Kidney (tissue), 22 donors: ENCODE measurements at places on chromosomes 2 and 18. TPM values are rescaled to one million over a fixed set of nuclear protein-coding genes. Genes with fewer than 3 reads are reported as not detected.

DNA sequence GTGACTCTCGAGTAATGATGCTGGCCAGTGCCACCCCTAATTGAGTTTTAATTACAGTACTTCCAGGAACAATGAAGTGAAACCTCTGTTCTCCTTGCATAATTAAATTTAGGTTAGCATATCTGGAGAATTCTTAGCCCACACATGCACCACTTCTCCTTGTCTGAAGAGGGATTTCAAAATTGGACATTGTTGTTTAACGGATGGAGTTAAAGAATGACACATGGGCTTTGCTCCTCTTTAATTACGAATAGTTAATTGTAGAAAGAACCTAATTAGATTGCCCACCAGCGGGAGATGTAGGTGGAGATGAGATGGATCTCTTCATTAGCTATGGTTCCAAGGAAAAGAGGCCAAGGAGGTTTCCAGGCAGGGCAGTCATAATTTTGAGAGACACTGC is 33.1 kb upstream of the EN1 start:
- no peak for DNase-seq
- no peaks in the 10 kb centered on the region for H3K27me3 ChIP-seq
- no peak overlapping the region for H3K4me3 ChIP-seq
- no peaks in the 10 kb centered on the region for H3K36me3 ChIP-seq

The RPRM gene
- total RNA-seq = 0.16 TPM

- H3K4me3 ChIP-seq = no peak overlapping the region
- no peak for DNase-seq
- H3K36me3 ChIP-seq = no peaks in the 10 kb centered on the region
- no peaks in the 10 kb centered on the region for H3K27me3 ChIP-seq
These were observed 49.8 kb downstream of the PLB1 start for GRCh38 chr2:28545590-28546200.

DNA sequence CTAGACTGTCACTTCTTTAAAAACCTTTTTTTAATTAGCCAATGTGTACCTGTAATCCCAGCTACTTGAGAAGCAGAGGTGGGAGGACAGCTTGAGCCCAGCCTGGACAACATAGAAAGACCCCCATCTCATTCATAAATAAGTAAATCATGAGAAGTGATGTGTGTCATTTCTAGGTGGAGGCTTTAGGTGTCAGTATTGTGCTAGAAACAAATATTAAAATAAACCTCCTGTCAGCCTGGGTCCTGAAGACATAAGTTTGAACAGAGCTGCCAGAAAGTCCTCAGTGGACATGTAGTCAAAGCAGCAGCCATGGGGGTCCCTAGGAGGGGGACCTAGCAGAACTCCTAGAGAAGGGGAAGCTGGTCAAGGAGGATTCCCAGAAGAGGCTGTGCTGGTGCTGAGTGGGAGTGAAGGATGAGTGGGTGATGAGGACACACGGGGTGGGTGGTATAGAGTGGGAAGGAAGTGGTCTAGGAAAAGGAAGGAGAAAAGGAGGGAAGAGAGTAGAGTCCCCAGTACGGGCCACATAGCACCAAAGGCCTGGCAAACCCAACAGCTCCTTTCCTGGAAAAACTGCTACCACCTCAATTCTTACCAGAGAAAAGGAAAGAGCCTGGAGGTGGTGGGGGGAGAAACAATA is 316.6 kb upstream of the NCKAP5 start:
- DNase-seq = no peak
- H3K27me3 ChIP-seq = no peaks in the 10 kb centered on the region
- H3K4me3 ChIP-seq = no peak overlapping the region
- no peaks in the 10 kb centered on the region for H3K4me1 ChIP-seq
- H3K27ac ChIP-seq = no peak overlapping the region

The ITPRIPL1 gene
- 1.2 TPM for total RNA-seq

- no peaks in the 10 kb centered on the region for H3K27me3 ChIP-seq
- peaks cover 3% of the 10 kb centered on the region for H3K36me3 ChIP-seq
- H3K4me3 ChIP-seq = peak overlapping the region; percentile 88
- H3K4me1 ChIP-seq = peaks cover 4% of the 10 kb centered on the region
- H3K27ac ChIP-seq = no peak overlapping the region
- no peak for DNase-seq
These were observed 1.0 kb downstream of the DARS1 start for GRCh38 chr2:135984199-135985017.

GRCh38 chr2:84033347-84033974 is 425.6 kb downstream of the SUCLG1 start:
- no peaks in the 10 kb centered on the region for H3K4me1 ChIP-seq
- no peaks in the 10 kb centered on the region for H3K27me3 ChIP-seq
- H3K27ac ChIP-seq = no peak overlapping the region
- no peaks in the 10 kb centered on the region for H3K36me3 ChIP-seq
- DNase-seq = no peak

DNA sequence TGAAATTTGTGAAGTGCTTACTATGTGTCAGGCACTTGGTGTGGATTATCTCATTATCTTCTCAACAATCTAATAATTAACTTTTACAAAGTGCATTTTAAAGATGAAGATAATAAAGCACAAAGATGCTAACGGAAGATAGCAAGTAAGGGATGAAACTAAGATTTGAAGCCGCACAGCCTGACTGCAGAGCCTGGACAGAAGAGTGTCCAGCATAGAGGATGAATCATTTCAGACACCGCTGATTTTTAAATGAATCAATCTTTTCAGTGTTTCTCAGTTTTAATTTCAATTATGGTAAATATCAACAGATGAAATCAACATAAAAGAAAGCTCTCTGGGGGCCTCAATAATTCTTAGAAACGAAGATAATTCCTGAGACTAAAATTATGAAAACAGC is 24.5 kb upstream of the STAM2 start:
- no peak for DNase-seq
- H3K4me1 ChIP-seq = no peaks in the 10 kb centered on the region
- no peak overlapping the region for H3K27ac ChIP-seq
- no peaks in the 10 kb centered on the region for H3K27me3 ChIP-seq
- no peaks in the 10 kb centered on the region for H3K36me3 ChIP-seq
- no peak overlapping the region for H3K4me3 ChIP-seq

The ALLC gene
- not detected for total RNA-seq

DNA sequence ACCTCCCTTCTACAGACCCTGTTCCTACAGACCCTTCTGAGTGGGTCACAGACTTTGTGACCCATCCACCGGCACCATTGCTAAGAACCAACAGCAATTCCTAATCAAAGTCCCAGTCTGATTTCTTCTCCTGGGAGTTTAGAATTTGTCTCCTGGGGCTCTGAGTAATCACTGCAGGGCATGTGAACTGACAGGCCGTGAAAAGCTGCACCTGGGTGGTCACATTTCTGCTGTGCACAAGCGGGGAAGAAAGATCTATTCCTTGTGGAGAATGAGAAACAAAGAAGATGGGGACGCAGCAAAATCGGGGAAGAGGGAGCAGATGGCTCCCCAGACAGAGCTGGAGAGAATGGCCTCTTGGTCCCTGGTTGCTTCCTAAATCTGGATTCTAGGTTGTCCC is 151.0 kb downstream of the ARL4C start:
- no peaks in the 10 kb centered on the region for H3K27me3 ChIP-seq
- no peaks in the 10 kb centered on the region for H3K36me3 ChIP-seq
- no peak overlapping the region for H3K4me3 ChIP-seq
- DNase-seq = no peak
- H3K4me1 ChIP-seq = no peaks in the 10 kb centered on the region
- no peak overlapping the region for H3K27ac ChIP-seq

- no peaks in the 10 kb centered on the region for H3K4me1 ChIP-seq
- H3K27ac ChIP-seq = no peak overlapping the region
- H3K27me3 ChIP-seq = no peaks in the 10 kb centered on the region
- no peak overlapping the region for H3K4me3 ChIP-seq
These were observed 195.8 kb upstream of the RBMS1 start for GRCh38 chr2:160689441-160689840.

DNA sequence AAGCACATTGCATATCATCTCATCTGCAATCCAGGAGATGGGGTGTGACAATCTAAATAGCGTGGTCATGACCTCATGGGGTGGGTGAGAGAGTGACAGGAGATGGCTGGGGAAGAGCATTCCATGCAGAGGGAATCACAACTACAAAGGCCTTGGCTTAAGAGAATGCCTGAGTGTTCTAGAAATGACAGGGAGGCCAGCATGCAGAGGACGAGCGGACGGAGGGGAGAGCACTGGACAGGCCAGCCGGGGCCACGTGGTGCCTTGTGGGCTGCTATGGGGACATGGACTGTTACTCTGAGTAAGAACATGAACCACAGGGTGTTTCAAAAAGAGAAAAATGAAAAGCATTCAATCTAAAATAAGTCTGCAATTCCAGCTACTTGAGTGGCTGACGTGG is 117.9 kb upstream of the ODC1 start:
- H3K36me3 ChIP-seq = peaks cover 2% of the 10 kb centered on the region
- no peak overlapping the region for H3K27ac ChIP-seq
- peaks cover 8% of the 10 kb centered on the region for H3K4me1 ChIP-seq
- no peak for DNase-seq
- no peaks in the 10 kb centered on the region for H3K27me3 ChIP-seq
- H3K4me3 ChIP-seq = no peak overlapping the region

The NYAP2 gene
- total RNA-seq = 0.66 TPM

DNA sequence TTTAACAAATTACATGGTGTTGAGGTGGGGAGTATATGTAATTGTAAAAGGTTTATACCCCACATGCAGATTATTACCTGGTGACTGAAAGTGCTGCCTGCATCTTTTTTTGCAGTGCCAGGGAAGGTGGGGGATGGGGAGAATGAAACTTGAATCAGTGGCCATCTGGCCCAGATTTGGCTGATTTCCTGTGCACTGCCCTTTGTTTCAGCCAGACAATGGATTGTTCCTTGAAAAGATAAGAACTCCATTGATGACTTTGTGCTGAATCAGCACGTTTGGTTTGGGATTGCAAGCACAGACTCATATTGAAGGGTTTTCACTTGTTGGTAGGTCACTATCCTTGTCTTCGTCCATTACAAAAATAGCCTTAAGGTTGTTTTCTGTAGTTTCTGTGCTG is 20.9 kb downstream of the GREB1L start:
- DNase-seq = no peak
- no peak overlapping the region for H3K4me3 ChIP-seq
- H3K27ac ChIP-seq = no peak overlapping the region
- H3K27me3 ChIP-seq = no peaks in the 10 kb centered on the region

DNA sequence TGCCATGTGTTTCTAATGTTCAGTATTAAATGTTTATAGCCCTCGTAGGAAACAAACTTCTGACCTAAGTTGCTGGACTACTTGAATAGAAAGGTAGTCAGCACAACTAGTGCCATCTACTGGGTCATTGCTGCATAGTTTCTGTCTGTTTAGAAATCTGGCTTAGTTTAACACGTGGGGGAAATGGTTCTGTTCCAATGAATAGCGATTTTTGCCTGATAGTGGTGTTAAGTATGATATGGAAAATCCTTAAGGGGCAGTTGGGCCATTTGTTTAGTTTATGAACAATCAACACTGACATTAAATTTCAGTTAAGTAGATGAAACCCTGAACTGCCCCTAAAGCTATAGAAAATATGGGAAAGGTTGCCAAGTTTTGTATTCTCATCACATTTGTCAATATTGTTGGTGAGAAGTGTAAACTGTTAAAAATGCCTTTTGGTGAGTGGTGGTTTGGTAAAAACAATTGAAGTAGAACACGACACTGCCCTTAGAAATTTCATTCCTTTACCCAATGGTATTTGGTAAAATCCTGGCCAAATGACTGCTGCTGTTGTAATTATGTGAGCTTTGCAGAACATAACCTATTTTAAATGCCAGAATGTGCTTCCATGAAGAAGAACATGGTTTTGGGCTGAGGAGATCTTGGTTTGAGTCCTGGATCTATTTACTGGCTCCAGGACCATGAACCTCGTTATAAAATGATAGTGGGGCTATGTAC is 13.2 kb downstream of the NABP1 start:
- no peak overlapping the region for H3K4me3 ChIP-seq
- no peaks in the 10 kb centered on the region for H3K36me3 ChIP-seq
- no peaks in the 10 kb centered on the region for H3K27me3 ChIP-seq
- H3K4me1 ChIP-seq = peaks cover 33% of the 10 kb centered on the region

DNA sequence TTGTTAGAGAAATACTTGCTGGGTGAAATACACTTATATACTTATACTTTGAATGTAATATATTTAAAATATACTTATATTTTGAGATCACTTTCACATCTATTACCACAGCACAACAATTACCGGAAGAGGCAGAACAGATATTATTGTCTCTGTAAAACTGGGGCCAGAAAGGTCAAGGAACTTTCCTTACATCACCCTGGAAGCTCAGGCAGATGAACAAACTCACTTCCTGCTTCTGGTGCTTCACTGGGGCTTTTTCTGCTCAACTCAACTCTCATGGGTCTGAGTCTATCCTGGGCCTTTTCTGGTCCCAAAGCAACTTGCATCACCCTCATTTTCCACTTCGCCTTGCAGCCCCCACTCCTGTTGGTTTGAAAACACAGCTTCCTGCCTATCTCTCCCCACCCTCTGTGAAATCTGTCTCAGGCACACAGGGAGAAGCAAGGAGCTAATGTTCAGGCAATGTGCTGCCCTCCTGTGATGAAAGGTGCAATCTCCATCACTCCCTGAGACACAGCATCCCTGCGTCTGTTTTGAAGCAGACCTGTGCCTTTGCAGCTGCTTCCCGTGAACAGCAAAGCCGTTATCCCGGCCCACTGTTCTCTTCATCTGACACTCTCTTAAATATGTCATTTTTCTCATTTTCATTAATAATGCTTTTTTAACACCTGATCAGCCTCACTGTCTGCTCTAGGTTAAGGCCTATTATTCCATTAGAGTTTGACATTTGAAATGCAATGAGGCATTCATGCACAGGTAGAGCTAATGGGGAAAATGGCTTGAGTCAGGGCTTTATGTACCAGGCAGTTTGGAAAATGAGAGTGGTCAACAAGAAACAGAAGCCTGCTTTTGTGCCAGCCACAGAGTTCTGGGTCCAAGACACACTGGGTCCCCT is 251.9 kb upstream of the CHAC2 start:
- no peaks in the 10 kb centered on the region for H3K4me1 ChIP-seq
- no peak overlapping the region for H3K4me3 ChIP-seq
- no peaks in the 10 kb centered on the region for H3K36me3 ChIP-seq
- H3K27me3 ChIP-seq = no peaks in the 10 kb centered on the region

The KATNAL2 gene
- 6.9 TPM for total RNA-seq

The KCNIP3 gene
- total RNA-seq = 27.6 TPM

The RAD51AP2 gene
- total RNA-seq = not detected
